ENCODE measurements at places on chromosomes 2 and 18.

DNA sequence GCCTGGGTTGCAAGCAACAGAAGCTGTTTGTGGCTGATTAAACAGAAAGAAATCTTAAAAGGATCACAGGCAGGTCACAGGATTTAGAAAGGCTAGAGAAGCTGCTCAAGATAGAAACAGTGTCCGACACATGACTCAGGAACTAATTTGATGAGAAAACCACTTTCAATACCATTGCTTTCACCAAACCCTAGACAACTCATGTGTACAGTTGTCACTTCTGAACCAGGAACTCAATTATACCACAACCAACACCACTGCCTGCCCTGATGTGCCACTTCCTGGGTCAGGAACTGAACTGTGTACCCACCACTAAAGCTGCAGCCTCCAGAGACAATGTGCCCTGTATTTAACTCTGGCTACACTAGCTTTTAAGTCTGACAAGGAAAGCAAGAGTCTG, 56.0 kb downstream of the TMEM247 start:
- DNase-seq, result no peak

GRCh38 chr2:168210895-168211570, 36.4 kb downstream of the STK39 start:
- DNase-seq, result no peak

DNA sequence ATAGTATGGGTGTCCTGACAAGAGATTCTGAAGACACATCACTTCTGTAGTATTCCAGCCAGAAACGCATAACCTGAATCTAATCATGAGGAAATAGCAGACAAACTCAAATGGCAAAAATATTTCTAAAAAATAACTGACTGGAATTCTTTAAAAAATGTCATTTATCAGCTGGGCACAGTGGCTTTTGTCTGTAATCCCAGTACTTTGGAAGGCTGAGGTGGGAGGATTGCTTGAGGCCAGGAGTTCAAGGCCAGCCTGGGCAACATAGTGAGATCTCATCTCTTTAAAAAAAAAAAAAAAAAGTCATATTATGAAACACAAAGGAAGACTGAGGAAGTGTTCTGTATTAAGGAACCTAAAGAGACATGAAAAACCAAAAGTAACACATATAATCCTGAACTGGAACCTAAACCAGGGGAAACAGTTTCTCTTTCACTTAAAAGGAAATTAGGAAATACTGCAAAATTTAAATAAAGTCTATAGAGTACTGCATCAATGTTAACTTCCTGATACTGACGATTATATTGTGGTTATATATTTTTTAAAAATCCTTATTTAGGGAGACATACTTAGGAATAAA, 29.9 kb downstream of the SESTD1 start:
- no peak for DNase-seq

GRCh38 chr2:201517094-201517493, 65.6 kb downstream of the STRADB start:
- DNase-seq, result no peak

DNA sequence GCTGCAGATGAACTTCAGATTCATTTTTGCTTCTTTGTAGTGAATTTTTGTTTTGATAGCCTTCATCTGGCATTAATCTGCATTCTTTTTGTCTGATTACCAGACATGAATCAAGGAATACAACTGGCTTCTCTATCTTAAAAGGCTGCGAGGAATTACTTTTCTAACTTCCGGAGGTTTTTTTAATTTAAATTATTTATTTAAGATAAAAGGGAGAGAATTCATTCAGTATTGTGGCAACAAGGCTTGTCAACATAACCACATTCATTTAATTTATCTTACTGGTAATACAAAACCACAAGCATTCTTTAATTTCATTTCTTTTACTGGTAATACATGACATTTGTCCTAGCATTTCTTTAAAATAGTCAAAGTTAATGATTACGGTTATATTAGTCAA, 36.0 kb downstream of the CSRNP3 start:
- no peak for DNase-seq

- DNase-seq, result no peak
Observed at GRCh38 chr2:218849721-218850120, 9.9 kb upstream of the WNT6 start.

DNA sequence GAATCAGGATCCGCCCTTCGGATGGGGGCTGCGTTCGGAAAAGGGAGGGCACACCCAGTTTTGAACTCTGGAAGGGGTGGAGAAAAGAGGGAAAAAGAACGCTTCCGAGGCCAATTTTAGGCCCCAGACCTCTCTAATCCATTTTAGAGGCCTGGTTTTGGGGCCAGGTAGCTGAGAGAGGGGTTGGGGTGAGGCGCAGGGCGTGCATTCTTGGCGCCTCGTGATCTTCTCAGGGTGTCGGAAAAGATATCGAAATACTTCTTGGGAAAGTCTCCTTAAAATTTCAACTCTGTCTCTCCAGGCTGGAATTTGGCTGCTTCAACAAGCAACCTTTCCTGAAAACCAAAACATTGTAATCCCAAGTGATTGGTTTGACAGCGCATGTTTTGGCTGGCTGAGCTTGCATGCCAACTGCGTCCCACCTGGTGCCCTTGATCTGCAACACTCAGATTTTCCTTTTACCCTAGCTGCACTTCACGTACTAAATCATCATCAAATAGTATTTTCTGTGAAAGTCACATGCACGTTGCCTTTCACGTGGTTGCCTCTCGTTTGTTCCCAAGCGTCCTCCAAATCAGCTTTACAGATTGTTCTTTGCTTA, 864 bp upstream of the XPO1 start:
- DNase-seq, result peak; percentile 70

DNA sequence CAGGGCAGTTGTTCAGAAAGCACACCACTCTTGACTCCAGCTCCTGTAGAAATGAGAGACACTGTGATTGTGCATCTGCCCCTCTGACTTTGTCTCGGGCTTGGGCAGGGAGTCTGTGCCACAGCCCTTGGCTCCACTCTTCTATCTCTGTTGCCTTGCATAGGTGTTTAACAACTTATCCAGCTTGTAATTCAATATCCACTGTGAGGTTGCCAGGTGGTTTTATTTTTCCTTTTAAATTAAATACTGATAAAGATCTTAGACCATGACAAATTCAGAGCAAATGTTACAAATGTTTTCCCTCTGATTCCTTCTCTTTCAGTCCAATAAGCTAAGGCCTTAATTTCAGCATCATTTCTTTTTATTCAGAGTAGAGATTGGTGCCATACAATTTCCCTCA, 421.7 kb downstream of the STK39 start:
- DNase-seq, result no peak

DNA sequence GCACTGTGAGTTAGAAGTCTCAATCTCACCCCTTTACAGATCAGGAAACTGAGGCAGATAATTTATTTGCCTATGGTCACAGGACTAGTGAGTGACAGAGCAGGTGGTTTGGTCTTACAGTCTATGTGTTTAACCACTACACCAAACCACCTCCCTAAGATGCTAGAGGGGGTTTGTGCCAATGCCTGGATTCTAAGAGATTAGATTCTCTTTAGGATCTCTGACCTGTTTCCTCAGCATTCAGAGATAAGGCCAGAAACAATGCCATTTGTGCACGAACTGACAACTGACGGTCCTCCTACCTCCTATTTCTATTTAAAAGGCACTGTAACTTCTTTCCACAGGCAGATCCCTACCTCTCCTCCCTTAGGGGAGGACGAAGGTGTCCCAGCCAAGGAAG, 2.3 kb upstream of the SLC20A1 start:
- DNase-seq, result no peak

GRCh38 chr18:25815659-25816058, 274.8 kb downstream of the SS18 start:
- no peak for DNase-seq

DNA sequence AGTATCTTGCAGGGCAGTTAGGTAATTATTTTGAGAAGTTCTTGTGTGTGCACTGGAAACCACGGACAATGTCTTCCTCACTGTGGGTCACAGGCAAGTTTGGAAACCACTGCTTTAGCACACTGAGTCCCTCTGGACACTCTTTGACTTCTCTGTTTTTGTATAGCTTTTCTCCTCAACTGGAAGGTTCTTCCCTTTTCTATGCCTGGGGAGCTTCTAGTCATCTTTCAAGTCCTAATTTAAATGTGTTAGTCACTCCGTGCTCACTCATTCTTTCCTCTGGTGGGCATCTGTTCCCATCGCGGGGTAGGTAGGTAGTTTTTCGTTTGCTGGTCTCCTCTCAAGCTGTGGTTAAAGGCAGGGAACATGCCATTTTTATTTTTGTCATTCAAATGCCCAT, 32.1 kb downstream of the E2F6 start:
- DNase-seq, result no peak

DNA sequence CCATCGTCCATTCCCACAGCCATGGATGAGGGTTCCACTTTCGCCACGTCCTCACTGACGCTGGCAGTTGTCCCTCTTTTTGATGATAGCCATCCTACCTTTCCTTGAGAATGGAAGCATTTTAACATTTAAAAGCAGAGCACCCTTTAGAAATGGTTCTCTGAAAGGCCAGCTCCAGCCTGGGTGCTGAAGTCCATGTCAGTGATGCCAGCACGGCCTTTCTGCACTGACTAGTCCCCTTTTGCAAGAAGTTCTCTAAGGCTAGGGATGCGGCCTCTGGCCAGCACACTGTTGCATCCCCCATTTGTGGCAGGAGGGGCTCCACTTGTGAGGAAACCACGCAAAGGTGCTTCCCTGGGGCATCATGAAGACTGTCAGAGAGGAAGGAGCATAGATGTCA, 203.5 kb downstream of the MGAT5 start:
- DNase-seq, result no peak

GRCh38 chr2:51000849-51001617, 30.9 kb downstream of the NRXN1 start:
- no peak for DNase-seq

DNA sequence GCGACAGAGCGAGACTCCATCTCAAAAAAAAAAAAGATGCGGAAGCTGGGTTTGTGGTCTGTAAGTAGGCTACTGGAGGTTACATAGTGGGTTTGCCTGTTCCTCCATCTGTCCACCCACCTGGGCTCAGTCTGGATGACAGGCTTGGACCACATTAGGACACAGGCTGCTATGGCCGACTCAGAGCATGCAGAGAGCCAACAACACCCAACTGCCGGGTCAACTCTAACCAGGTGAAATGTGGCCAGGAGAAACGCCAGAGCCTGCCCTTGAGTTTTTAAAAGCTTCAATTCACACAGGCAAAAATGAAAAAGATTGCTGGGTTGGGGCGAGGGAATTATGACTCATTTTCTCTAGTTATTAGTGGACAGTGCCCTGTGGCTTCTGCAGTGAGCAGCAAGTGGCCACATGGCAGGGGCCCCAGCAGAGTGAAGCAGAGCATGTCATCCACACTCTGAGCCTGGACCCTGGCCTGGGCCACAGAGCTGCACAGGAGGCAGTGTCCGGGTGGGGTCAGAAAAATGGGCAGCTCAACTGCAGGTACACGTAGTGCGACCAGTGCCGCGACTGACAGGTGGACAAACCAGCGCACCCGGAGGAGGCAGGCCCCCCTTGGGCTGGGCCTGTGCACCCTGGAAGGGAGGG, 67.4 kb downstream of the BIN1 start:
- no peak for DNase-seq

DNA sequence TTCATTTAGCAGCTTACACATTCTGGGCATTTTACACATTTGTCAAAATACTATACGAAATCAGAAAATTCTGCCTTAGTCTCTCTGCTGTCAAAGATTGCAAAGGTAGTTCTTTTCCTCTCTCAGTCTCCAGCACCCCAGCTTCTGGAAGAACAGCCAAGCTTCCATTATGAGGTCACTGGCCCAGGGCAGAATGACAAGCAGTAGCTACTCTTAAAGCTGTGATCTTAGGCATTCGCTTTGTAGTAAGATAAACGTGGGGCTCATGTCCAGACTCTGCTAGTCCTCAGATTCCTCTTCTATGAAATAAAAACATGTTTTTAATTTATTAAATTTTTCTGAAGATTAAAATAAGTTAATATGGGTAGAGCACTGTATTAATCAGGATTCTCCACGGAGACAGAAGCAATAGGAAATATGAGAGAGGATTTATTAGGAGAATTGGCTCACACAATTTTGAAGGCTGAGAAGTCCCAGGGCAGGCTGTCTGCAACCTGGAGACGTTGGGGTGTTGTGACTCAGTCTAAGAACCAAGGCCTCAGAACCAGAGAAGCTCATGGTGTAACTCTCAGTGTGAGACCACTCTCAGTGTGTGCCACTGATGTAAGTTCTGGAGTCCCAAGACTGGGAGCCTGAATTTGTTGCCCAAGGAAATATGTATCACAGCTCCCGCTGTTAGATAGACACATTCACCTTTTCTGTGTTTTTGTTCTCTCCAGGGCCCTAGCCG, 201.2 kb downstream of the CMPK2 start:
- no peak for DNase-seq

- DNase-seq, result peak; percentile 50
Observed at GRCh38 chr2:69196327-69197117, 183.5 kb downstream of the ANTXR1 start.

DNA sequence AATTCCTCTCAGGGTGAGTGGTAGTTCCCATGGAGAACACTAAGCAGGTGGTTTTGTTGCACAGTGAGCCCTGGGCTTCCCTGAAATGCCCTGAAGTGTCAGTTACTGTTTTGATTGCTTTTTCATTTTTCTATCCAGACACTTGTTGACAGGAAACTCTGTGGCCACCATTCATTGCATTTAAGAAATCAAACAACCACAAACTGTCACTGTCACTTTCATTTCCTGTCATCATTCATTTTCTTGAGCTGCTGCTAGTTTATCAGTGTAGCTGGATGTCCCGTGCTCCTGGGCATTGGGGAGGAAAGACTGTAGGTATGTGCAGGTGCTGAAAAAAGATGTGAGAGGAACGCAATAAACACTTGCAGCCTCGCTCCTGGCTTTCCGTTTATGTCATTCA, 891.6 kb upstream of the ZEB2 start:
- no peak for DNase-seq

DNA sequence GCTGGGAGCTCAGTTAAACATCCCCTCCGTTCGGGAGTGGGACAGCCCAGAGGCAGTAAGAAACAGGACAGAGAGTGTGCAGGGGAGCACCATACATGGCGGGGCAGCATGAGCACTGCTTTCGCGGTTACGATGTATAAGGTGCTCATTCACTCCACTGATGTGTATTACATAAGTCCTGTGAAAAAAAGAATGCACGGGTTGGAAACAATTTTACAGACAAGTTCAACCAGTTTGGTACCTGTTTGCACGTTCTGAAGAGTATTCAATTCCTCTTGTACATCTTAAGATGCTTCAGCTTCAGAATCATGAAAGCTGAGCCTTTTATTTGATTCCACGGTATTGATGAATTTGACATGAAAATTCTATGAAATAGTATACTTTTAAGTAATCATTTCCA, 97.8 kb upstream of the NETO1 start:
- DNase-seq, result no peak

GRCh38 chr18:49471532-49471931, 11.1 kb upstream of the DYM start:
- DNase-seq, result no peak

- DNase-seq, result peak; percentile 54
Observed at GRCh38 chr18:2204736-2205135, 366.6 kb downstream of the METTL4 start.

DNA sequence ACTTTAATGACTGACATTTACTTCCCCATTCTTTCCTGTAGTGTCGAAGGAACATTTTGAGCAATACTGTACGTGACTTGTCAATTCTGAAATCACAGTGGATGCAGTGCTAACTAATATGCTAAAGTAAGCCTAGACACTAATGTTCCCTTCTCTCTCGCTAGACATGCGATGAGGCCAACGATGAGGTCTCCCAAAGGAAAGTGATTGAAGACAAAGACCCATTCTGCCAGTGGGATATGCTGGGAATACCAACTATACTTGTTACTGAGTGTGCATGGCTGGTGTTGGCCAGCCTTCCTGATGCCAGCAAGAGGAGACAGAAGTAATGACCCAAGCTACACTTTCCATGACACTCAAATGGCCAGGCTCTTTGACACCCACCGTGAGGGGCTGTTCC, 2.5 kb upstream of the SERPINE2 start:
- no peak for DNase-seq
